NCI-H2081 (cell line): ENCODE measurements at places on chromosomes 6 and 20.
A peak's percentile ranks its signal among the peaks of the same experiment; 100 is the strongest.

DNA sequence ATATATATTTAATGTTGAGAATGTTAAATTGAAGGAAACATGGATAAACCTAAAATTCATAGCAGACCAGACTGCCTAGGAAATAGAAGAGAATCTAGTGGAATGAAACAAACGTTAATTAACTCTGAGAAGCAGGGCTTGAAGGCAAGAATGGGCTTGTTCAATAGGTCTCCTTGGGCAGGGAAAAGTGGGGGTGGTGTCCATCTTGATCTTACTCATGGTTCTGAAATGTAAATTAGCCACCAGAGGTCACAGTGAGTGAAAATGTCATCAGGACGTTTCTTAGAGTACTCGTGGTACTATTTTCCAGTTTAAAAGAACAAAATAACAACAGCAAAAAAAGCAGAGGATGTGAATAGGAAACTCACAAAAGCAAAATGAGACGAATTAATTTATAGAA, 66.8 kb upstream of the BTBD3 start:
- no peak for DNase-seq

DNA sequence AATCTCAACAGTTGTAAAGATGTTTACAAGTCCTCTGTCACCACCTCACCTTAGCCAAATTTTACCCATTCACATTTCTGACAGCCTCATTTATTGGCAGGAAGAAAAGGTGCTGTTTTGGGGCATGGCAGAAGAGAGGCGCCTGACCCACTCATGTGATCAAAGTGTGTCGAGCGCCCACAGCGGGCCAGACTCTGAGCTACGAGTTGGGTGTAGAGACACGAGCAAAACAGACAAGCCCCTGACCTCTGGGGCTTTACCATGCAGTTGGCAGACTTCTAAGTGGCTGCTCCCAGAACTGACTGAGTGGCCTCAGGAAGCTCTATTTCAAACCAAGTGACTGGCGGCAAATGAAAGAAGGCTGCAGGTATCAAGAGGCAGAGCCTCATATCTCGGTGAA, 167.0 kb downstream of the SOBP start:
- DNase-seq: no peak

DNA sequence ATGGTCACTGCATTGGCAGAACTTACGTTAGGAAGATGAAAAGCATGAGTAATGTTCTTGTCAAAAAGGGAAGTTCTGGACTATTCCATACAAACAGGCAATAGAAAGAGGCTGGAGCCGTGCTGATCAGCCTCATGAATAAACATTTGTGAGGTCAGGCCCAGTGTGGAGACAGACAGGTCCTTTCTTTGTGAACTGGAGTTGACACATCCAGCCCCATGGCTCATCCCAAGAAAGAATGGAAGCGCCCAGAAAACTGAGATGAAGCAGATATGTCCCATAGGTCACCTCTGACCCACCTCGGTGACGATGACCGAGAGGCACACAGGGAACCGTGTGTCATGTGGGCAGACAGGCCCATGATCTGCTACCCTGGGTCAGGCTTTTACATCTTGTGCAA, 276.0 kb upstream of the SGK1 start:
- DNase-seq: no peak

- no peak for DNase-seq
These were observed 124.4 kb downstream of the TCP11 start for GRCh38 chr6:35016502-35017321.

- no peak for DNase-seq
These were observed 166.6 kb upstream of the RREB1 start for GRCh38 chr6:6941201-6941600.

- no peak for DNase-seq
These were observed 15.5 kb downstream of the TMEM151B start for GRCh38 chr6:44285552-44286284.

GRCh38 chr6:128365520-128366160, 154.8 kb downstream of the PTPRK start:
- no peak for DNase-seq

DNA sequence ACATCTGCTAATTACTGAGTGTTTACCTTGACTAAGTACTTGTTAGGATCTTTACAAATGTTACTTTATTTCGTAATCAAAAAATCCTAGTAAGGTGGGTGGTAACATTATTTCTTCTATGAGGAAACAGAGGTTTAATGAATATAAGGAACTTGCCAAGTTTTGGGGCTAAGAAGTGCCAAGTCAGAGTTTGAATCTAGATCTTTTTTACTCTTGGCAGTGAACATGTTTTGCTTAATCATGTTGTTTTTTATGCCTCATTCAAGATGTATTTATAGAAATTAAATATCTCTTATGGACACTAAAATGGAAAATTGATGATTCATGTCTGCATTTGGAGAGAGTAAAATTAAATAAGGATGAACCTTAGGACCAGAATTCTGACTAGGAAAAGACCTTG, 393.7 kb downstream of the UTRN start:
- DNase-seq: no peak

GRCh38 chr6:99912657-99913056, 81.4 kb downstream of the MCHR2 start:
- no peak for DNase-seq

DNA sequence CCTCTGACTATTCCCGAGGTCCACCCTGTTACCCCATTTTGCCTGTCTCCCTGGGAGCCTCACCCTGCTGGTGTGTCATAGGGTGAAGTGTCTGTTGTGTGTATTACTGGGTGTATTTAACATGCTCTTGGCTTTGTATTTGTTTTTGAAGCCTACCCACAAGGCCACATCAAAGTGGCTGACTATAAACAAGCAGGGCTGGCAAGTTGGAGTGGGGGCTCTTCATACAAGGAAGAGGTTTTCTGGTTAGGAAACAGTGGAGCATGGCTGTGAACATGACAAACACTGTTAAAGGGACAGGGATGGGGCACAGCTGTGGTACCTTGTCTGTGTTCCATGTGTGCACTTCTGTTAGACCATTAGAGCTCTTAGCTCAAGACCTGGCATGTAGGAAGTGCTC, 26.3 kb downstream of the HECA start:
- no peak for DNase-seq

DNA sequence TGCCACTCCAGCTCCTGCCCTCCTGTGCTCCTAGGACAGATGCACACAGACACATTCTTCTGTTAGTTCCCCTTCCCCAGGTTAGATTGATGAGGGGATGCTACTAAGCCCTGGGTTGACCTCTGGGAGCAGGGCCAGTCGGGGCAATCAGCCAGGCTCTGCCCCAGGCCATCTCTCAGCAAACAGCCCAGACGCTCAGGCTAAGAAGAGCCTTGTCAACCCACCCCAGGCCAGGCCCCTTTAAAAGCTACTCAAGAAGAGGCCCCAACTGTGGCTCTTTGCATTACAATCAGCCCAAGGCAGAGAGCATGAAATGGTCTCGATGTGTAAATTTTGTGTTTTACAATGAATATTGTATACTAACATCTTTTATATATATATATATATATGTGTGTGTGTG, 107.4 kb downstream of the TFAP2A start:
- no peak for DNase-seq

DNA sequence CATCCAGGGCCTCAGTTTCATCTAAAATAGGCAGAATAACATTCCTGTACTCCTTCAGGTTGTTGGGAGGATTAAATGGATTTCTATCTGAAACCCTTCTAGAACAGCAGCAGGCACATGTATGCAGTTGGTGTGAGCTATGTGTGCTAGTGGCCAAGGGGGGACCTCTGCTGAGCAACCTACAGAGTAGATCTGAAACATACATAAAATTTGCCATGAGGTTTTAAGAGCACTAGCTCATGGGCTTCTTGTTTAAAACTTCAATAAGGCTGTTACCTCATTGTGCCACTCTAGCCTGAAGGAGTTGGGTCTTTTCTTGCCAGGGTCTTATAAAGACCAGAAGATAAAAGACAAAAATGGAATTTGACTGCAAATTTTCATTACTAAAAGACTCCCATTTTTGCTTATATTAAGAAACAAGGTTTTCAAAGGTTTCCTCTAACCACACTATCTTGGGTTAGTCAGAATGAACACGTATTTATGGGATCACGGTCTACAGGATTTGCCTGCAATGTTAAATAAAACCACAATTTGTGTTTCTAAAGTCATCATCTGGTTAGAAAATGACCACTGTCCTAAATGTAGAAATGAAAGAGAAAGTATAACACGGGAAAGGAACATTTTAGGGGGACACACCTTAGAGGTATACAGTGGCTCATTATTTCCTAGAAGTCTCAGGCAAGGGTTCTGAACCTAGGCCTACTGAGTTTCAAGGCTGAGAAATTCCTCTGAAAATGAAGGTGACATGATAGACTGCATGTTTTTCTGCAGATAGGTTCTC, 144.9 kb upstream of the OLIG3 start:
- DNase-seq: no peak

- peak; percentile 52 for DNase-seq
These were observed at the start of gene TPBG for GRCh38 chr6:82363428-82364086. TPBG (plus strand) TSS chr6:82363817; CDS start chr6:82364962, 1,145 bp downstream.

GRCh38 chr6:73639040-73639439, 14.8 kb downstream of the SLC17A5 start:
- no peak for DNase-seq

- DNase-seq: no peak
These were observed 6.3 kb upstream of the HINT3 start for GRCh38 chr6:125950293-125950692.

DNA sequence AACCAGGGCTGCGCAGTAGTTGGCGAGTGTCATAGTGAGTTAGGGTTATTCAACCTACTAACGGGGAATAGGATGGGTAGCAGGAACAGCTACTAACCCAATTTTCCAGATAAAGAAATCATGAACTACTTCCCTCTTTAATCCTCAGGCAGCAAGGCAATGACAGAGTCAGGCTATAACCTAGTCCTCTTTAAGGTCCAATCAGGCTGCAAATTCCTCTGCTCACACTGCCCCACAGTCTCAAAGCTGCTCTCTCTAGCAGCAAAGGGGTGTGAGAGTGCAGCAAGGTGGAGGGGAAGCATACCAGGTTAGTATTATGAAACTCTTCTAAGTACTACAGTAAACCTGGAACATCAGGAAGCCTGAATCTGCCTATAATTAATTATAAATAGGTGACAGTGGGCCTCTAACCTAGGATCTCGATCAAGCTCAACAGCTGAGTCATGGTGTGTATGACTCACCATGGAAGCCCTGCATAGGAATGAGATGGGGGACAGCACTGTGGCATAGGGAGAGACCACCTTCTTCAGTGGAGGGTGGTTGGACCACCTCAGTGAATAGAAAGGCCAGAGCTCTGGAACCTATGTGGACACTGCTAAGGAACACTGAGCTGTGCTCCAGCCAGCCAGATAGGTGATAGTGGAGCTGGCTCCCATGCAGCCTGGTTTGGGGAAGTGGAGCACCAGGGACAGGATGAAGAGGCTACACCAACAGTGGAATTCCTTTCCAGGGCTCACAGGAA, 7.9 kb downstream of the PEX6 start:
- DNase-seq: no peak

DNA sequence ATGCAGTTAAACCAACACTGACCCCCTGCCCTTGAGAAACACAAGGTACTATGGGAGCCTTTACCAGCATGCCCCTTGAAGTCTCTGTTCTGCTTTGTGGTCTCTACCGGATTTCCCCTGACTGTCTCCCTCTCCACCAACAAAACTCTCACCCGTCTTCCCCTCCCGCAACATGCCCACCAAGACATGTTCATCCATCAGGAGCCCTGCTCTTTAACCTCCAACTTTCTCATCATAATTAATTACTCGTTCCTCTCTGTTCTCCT, 1.1 kb downstream of the ZNF165 start:
- no peak for DNase-seq

DNA sequence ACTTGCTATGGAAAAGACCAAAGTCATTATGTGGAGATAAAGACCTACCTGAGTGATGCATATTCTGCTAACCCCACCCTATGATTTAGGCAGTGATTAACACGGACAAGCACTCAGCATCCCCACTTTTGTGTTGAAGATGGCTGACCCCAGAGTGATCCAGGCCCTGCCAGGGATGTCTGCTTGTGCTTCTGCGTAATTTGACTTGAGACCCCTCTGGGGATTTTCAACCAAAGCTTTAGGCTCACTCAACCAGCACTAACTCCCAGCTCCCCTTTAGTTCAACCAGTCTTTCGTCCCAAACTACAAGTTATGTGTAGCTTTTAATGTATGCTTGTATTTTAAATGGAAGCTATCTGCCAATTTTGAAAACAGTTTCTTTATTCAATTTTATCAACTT, 538.0 kb upstream of the ID4 start:
- no peak for DNase-seq

GRCh38 chr6:34231566-34232336, 4.9 kb upstream of the HMGA1 start:
- no peak for DNase-seq

DNA sequence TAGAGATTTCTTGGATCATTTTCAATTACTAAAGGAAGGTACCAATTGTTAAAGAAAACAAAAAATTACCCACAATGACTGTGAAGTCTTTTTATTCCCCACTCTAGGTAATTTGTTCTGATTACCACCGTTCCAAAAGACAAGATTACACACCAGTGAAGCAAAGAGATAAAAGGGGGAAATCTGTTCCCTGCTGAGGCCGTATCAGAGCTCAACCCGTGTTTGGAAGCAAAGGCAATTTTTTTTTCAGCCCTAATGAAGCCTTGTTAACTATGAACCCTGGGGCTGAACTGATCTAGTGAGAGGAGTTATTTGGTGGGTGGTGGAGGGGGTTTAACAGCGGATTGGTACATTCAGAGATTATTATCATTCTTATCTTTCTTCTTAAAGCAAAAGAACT, 128.5 kb downstream of the ALDH8A1 start:
- no peak for DNase-seq

DNA sequence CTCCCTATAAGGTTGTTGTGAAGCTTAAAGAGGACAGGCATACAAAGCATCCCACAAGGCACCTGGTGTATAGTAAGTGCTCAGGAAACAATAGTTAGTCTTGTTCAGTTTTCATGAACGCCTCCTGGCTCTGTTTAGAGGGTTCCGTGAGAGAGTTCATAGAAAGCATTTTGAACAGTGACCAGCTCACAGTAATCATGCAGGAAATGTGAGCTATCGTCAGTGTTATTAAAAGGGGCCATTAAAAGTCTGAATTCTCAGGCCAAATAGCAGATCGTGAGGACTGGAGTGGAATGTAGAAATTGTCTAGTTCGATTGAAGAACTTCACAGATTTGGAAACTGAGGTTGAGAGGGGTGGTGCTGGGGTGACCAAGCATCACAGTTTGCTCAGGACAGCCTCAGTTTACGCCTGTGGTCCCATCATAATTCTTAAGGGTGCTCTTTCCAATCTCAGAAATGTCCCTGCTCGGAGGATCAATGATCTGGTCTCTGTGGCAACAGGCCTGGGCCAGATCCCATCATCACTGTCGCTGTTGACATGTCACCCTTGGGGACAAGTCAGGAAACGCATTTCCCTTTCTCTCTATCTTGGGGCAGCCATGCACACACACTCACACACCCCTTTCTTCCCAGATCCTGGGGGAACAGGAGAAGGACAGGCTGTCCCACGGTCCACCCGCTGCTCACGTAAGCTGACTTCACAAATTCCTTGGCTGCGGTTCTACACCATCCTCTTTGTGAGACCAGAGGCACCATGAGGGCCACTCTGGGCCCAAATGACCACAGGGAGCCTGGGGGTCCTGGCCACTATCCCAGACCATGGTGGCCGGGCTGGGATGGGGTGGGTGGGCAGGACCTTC, 7.2 kb downstream of the TGM2 start:
- no peak for DNase-seq
